ENCODE measurements at places on chromosomes 6 and 20.

- no peak for DNase-seq
Observed at GRCh38 chr20:59273739-59274357, 26.6 kb upstream of the EDN3 start.

DNA sequence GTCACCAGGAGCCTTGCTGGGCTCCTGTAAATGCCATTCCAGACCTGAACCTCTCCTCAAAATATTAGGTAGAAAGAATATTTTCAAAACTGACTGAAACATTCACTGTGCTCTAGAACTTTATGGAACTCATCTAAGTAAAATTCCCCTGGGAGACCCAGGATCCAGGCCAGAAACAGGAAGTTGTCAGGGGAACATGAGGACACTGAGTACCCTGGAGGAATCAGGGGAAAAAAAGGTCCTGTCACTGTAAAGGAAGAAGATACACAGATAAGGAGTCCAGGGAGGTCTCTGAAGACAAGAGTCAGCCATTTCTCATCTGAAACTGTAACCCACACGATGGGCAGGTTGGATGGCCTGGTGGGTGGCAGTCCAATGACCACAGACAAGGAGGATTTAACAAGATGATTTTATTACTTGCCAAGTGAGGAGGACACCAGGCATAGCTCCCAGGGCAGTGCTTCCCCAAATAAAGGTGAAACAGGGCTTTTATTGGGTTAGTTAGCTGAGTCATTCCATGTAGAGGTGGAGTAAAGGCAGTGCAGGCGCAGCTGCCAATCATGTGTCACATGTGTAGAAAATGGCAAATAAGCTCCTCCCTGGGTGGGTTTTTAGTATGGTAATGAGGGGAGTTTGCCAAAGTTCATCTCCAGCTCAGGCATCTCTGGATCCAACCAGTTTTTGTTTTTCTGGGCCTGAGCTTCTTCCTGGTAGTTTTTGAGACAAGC lies 138.5 kb downstream of the RCAN2 start:
- no peak for DNase-seq

GRCh38 chr6:45808042-45808645 lies 207.5 kb downstream of the CLIC5 start:
- DNase-seq = no peak

GRCh38 chr20:15319439-15319838 lies 982.0 kb upstream of the FLRT3 start:
- no peak for DNase-seq

GRCh38 chr6:41767112-41767833 lies 12.4 kb downstream of the FRS3 start:
- DNase-seq = no peak

DNA sequence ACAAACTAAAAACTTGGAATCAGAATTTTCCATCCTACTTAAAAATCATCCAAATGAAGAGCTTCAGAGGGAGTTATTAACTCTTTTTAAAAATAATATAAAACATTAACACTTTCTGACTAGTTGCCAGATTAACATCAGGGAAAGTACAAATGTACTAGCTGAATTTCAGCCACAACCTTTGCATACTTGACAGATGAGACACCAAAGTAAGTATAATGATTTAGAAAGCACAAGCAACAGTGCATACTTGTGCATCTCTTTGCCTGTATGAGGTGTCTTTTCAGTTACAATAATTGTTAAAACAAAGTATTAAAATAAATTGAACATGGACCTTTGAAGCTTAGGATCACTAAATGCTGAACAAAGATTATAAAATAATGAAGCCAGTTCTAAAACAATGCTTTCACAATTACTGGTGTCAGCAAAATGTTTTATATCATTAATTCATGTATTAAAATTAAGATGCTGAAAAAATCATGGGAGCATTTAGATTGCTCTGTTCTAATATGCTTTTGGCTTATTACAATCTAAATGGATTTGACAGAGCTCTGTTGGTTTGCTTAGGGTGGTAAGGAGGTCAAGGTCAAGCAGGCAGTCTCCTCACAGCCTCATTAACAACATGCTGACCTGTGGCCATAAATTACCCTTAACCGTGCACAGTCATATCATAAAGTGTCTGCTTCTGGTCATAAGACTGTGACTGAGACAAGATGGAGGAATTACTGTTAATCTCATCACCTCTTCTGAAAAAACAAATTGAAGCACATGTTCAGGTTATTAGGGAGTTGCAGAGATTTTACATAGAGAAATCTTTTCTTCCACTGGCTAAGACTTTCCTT lies 15.1 kb downstream of the RNF217 start:
- no peak for DNase-seq

- DNase-seq = no peak
Observed at GRCh38 chr6:161135695-161136591, 137.9 kb downstream of the AGPAT4 start.

GRCh38 chr6:134609716-134610261 lies 291.9 kb upstream of the SGK1 start:
- no peak for DNase-seq

- no peak for DNase-seq
Observed at GRCh38 chr20:50389438-50389807, 120.8 kb upstream of the PTPN1 start.

DNA sequence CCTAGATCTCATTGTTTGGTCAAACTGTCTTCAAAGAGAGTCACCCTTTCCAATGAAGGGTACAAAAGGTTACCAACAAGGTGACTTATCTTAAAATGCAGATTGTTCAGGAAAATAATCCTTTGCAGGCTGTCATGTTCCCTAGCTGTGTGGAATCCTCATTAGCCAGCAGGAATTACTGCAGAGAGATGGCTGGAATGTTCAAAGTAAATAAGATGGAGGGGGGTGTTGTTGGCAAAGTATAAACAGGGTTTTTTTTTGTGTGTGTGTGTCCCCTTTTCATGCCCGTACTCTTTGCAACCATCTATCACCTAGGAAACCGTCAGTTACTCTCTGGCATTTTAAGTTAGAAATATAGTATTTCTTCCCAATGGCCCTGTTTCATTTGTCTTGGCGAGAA lies 6.5 kb downstream of the NEDD9 start:
- DNase-seq = no peak

GRCh38 chr6:144896289-144896688 lies 611.2 kb downstream of the UTRN start:
- DNase-seq = no peak

DNA sequence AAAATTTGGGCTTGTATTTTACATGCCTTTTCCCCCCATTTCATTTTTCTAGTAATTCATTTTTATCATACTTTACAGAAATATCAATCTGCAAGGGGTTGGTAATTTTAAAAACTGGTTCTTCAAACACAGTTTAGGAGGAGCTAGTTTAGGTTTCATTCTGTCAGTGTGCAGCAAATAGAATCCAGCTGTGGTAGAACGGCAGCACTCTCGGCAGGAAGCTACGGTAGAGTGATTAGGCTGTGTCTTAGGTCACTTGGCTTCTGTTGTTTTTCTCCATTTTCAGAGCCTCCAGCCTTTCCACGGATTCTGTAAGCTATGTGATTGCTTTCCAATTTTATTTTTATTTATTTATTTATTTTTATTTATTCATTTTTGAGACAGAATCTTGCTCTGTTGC lies 32.7 kb downstream of the TLDC2 start:
- DNase-seq = no peak

GRCh38 chr6:125188037-125188436 lies 34.5 kb downstream of the TPD52L1 start:
- DNase-seq = no peak

DNA sequence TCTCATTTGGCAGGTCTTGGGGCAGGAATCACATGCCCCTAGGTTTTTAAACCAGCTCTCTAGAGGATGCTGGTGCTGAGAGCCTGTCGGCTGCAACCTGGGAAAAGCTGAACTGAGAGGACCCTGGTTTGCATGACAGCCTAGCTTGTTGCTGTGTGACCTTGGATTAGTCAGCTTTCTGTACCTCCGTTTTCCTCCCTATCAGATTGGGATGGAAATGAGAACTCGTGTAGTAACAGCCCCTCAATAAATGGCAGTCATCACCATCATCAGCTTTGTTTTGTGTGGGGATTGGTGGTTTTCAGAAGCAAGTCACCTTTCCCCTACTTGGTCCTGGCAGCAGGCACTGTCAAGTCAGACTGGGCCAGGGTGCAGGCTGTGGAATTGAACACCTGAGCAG lies 75.2 kb upstream of the MYL9 start:
- no peak for DNase-seq

DNA sequence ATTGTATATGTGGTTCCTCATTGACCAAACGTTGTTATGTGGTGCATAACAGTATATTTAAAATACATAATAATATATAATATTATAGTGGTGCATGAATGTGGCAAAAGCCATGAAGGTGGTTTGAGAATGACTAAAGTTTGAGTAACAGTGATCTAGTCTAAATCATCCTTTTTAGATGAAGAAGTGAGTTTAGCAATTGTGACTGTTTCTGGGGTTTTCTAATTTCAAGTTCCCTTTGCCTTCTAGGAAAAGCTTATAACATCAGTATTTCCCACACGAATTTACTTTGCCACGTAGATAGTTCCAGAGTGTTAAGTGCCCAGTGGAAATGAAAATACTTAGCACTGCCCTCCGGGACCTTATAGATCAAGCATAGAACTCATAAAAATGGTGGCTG lies 40.9 kb downstream of the ARFGEF2 start:
- no peak for DNase-seq

- no peak for DNase-seq
Observed at GRCh38 chr6:51147756-51148155, 329.1 kb downstream of the TFAP2B start.

DNA sequence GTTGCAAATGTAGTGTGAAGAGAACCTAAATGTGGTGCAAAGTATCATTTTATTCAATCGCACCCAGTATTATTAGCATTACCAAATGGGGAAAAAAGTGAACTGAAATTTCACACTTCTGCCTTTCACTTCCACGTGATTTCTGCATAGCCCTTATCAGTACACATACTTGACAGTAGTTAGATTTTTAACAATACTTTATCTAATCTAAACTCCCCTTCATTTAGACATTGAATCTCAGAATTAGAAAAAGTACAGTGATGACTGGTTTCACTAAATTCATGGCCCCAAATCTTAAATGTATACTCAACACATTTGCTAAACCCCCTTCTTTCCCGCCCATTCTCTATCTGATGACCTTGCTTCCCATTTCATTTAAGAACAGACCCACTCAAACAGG lies 14.3 kb downstream of the STX7 start:
- DNase-seq = no peak

DNA sequence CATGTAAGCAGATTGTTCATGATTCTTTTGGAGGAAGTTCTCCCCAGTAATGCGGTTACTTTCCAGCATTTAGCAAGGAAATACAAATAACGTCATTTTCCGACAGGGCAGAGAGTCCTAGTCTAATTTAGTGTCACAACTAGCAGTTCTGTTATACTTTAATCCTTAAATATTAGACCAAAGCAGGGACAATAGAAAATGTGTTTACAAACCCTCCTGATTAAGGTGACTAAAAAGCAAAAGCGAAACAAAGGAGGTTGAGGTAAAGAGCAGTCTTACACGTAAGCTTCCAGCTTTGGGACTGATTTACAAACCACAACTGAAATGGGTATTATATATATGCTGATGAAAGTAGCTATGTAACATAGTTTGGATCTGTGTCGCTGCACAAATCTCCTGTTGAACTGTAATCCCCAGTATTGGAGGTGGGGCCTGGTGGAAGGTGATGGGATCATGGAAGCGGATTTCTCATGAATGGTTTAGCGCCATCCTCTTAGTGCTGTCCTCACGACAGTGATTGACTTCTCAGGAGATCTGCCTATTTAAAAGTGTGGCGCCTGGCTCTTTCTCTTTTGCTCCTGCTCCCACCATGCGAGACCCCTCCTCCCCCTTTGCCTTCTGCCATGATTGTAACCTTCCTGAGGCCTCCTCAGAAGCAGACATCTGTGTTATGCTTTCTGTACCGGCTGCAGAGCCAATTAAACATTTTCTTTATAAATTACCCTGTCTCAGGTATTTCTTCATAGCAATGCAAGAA lies 81.9 kb downstream of the PLCB1 start:
- no peak for DNase-seq

- DNase-seq = no peak
Observed at GRCh38 chr6:162290846-162291465, 436.6 kb downstream of the PRKN start.

DNA sequence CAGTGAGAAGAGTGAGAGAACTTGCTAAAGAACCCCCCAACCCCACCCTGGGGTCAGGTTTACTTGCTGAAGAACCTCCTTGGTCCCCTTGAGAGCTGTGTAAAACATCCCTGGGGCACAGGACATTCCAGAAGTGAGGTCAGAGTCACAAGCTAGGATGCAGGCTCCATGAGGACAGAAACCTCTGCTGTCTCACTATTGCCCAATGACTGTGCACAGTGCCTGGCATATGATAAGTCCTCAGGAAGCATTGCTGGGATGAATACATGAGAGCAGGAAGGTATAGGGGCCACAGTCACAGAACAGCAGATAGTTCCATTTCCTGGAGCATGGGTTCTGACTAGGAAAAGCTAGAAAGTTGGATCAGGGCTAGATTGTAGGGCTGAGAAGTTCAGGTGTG lies 18.4 kb downstream of the NT5E start:
- no peak for DNase-seq

DNA sequence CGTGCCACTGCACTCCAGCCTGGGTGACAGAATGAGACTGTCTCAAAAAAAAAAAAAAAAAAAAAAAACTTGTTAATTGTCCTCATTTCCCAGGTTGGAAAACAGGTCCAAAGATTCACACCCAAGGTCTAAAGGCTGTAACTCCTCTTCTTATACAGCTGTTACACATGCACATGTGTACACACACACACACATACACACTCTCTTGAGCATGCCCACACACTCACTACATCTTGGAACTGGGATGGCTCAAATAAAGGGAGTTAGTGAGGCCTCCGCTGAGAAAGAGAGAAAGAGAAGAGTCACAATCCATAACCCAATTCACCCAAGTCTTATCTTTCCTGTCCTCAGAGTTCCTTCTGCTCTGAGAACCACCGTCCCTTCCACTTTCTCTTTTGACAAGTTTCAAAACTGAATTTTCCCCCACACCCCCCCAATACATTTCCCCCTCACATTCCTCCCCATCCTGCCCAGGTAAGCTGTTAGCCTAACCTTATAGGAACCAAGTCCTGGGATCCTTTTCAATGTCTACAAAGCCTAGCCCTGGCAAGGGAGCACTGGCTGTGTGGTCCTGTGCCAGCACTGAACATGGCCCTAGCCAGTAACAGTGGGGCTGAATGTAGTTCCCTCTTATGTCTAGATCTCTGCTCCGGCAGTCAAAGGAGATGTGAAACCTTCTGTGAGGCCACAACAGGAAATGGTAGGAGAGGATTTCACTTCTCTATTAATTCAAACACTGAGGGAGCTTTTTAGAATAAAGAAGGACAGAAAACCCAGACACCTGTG lies 3.2 kb upstream of the HLA-DMB start:
- no peak for DNase-seq

- DNase-seq = no peak
Observed at GRCh38 chr20:37393196-37393862, 47.4 kb downstream of the SRC start.

DNA sequence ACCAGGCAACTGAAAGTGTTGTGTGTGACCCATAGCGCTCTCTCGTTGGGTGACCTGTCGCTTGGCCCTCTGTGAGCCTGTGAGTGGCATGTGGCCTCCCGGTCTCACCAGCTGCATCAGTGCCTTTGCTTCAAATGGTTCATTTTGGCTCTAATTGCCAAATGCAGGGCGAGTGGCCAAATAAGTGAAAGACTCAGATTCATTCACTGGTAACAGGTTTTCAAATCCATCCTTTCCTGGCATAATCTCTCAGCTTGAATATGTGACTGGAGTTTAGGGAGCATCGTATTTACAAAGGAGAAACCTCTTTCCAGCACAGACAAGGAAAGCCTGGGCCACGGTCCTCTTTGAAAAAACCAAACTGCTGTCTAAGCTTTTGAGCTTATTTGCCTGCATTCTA lies 321.6 kb upstream of the QKI start:
- peak; percentile 65 for DNase-seq
